ENCODE measurements at places on chromosomes 6 and 20. TPM values are rescaled to one million over a fixed set of nuclear protein-coding genes. Genes with fewer than 3 reads are reported as not detected.

The TREML1 gene
- not detected for total RNA-seq

The NCR2 gene
- total RNA-seq, result not detected

DNA sequence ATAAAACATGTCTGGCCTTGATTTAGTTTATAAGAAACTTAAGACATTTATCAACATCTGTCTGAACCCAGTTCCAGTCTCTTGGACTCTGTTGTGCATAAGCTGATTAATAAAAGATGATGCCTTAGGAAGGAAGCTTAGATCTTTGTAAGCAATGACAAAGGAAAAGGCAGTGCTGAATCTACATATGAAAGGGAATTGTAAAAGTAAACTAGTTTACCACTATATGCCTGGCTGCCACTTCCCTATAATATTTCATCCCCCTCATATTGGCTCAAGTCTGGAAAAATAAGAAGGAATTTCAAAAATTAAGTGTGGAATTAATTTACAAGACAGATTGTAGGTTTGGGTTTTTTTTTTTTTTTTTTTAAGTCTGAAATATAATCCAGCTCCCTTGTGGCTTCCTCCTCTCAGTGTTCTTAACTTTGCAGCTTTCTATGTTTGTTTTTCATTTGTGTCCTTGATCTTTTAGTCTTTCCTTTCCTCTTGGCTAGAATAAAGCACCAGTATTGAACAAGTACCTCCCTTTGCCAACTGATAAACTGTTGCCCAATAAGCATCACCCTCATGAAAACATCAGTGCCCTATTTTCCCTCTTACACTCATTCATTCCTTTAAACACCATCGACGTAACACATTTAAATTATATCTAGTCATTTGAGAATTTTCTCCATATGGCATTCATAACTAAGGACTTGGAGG lies 146.7 kb upstream of the TBX18 start:
- H3K27ac ChIP-seq, result no peak overlapping the region
- no peak overlapping the region for H3K4me3 ChIP-seq
- no peaks in the 10 kb centered on the region for H3K27me3 ChIP-seq
- no peak for DNase-seq
- no peaks in the 10 kb centered on the region for H3K36me3 ChIP-seq

DNA sequence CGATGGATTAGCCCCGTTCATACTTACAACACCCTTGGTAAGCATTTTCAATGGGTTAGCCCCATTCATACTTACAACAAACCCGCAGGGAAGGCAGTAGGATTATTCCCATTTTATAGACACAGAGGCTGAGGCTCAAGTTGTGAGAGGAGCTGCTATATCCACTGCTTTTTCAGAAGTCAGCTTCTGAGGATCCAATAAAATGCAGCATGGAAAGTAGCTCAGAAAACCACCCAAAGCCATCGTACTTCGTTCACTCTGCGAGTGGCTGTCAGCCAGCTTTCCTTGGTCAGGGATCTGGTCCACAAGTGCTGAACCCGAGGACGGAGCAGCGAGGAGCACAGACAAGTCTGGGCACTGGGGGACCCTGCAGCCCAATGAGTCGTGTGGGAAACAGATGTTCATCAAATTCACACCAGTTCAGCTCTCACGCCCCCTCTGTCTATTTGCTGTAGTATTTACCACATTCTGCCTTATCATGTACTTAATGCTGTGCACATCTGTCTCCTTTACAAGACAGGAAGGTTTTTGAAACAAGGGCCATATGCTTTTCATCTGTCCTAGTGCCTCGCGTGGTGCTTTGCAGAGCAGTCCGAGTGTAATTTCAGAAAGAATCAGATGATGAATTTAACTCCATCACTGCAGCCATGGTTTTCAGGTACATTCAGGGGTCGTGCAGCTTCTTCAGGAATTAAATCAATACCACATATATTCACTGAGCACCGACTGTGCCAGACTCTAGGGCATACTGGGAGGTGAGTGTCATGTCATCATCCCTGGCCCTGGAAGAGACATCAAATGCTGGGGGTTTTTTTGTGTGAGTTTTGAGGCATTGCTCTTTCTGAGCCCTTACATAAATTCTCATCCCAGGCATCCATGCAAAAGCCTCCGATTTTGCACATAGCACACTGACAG lies 256.9 kb downstream of the CDH26 start:
- H3K4me1 ChIP-seq, result peaks cover 4% of the 10 kb centered on the region
- H3K27me3 ChIP-seq, result peaks cover 3% of the 10 kb centered on the region
- no peak overlapping the region for H3K4me3 ChIP-seq
- no peaks in the 10 kb centered on the region for H3K36me3 ChIP-seq
- no peak overlapping the region for H3K27ac ChIP-seq

DNA sequence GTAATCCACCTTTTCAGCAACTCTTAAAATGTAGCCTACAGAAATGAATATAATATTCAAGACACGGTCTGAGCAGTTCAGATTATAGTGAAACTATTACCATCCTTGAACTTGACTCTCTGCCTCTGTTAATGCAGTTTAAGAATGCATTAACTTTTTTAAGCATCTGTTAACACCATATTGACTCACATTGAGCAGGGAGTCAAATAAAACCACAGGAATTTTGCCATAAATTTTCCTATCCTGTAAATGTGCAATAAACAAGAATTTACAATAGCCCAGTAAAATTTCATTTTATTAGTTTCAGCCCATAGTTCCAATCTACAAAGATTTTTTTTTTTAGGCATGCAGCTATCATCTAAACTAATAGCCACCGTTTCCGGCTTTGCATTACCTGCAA lies 239.2 kb upstream of the DEFB112 start:
- H3K36me3 ChIP-seq, result no peaks in the 10 kb centered on the region
- H3K27me3 ChIP-seq, result no peaks in the 10 kb centered on the region
- no peaks in the 10 kb centered on the region for H3K4me1 ChIP-seq
- no peak for DNase-seq
- H3K4me3 ChIP-seq, result no peak overlapping the region

GRCh38 chr6:135983718-135984343 lies 132.3 kb downstream of the PDE7B start:
- no peak overlapping the region for H3K27ac ChIP-seq
- no peak for DNase-seq
- no peak overlapping the region for H3K4me3 ChIP-seq
- H3K36me3 ChIP-seq, result no peaks in the 10 kb centered on the region
- H3K4me1 ChIP-seq, result no peaks in the 10 kb centered on the region

The DAAM2 gene
- not detected for total RNA-seq

- H3K4me3 ChIP-seq, result no peak overlapping the region
- no peak for DNase-seq
- peaks cover 4% of the 10 kb centered on the region for H3K36me3 ChIP-seq
- peaks cover 10% of the 10 kb centered on the region for H3K4me1 ChIP-seq
- H3K27ac ChIP-seq, result no peak overlapping the region
- no peaks in the 10 kb centered on the region for H3K27me3 ChIP-seq
Measured at GRCh38 chr20:10415013-10415650, 18.9 kb downstream of the MKKS start.

DNA sequence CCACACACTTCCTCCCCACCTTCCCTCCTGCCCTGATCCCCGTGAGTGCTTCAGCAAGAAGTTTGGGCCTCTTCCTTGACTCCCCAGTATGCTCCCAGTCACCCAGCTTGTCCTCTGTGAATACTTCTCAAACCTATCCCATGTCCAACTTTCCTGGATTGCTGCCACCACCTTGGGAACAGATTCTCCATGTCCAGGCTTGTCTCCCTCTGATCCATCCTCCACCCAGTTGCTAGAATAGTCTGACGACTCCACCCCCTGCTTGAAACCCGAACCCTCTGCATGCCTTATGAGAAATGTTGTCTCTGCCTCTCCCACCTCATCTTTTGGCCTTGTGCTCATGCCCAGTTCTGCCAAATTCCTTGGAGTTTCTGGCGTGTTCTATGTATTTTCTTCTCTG lies 108.0 kb downstream of the PPP1R14C start:
- H3K4me1 ChIP-seq, result no peaks in the 10 kb centered on the region
- DNase-seq, result no peak
- no peaks in the 10 kb centered on the region for H3K36me3 ChIP-seq
- H3K27me3 ChIP-seq, result peaks cover 9% of the 10 kb centered on the region
- H3K4me3 ChIP-seq, result no peak overlapping the region

DNA sequence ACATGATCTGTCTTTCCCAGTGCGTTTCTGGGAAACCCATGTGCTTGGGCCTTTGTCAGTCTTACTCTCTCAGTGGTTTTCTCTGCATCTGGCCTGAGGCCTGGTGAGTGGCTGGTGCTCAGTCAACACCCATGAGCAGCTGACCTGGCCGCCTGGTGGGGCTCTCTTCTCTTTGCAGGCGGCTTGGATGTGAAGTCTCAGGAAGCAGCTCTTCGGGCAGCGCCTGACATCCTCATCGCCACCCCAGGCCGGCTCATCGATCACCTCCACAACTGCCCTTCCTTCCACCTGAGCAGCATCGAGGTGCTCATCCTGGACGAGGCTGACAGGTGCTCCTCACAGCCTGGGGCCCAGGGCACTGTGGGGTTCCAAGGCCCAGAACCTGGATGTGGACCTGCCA lies 10.8 kb downstream of the DDX27 start:
- H3K4me1 ChIP-seq, result peaks cover 8% of the 10 kb centered on the region
- no peak overlapping the region for H3K27ac ChIP-seq
- H3K4me3 ChIP-seq, result no peak overlapping the region
- peaks cover 7% of the 10 kb centered on the region for H3K36me3 ChIP-seq
- no peaks in the 10 kb centered on the region for H3K27me3 ChIP-seq
- no peak for DNase-seq

GRCh38 chr6:160435935-160436334 lies 87.8 kb downstream of the SLC22A3 start:
- H3K4me3 ChIP-seq, result peak overlapping the region; percentile 2
- no peak overlapping the region for H3K27ac ChIP-seq
- H3K4me1 ChIP-seq, result peaks cover 5% of the 10 kb centered on the region
- no peak for DNase-seq
- peaks cover 26% of the 10 kb centered on the region for H3K27me3 ChIP-seq

DNA sequence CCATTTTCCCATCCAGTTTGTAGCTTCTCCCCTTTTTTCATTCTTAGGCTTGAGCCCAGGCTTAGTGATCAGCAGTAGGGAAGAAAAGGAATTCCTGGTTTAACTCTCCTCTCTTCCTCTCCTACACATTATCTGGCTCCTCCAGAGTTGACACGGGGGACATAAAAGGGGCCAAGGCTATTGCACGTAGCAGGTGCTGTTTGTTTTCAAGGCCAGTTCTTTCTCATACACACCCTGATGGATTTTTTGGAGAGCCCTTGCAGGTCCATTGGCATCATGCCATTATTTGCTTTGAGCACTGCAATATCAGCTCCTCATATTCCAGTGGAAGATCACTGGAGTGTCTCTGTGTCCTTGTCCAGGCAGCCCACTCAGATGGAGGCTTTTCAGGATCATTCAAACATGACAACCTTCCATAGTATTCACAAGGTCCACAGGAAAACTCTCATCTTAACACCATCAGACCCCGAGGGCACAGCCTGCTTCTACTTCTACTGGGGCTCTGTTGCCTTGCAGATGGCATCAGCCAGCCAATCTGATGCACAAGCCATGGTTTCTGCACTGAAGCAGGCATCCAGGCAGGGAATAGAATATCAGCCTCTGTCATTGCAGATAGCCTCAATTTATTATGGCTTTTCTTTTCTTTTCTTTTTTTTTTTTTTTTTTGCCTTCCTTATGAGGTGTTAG lies 18.8 kb downstream of the PLCB4 start:
- no peaks in the 10 kb centered on the region for H3K27me3 ChIP-seq
- H3K36me3 ChIP-seq, result no peaks in the 10 kb centered on the region
- H3K4me3 ChIP-seq, result no peak overlapping the region
- DNase-seq, result no peak

The KCNG1 gene
- total RNA-seq, result 2.3 TPM

The ENPP4 gene
- 12.3 TPM for total RNA-seq

The AVP gene
- total RNA-seq, result not detected

The HUS1B gene
- total RNA-seq, result 1.6 TPM

DNA sequence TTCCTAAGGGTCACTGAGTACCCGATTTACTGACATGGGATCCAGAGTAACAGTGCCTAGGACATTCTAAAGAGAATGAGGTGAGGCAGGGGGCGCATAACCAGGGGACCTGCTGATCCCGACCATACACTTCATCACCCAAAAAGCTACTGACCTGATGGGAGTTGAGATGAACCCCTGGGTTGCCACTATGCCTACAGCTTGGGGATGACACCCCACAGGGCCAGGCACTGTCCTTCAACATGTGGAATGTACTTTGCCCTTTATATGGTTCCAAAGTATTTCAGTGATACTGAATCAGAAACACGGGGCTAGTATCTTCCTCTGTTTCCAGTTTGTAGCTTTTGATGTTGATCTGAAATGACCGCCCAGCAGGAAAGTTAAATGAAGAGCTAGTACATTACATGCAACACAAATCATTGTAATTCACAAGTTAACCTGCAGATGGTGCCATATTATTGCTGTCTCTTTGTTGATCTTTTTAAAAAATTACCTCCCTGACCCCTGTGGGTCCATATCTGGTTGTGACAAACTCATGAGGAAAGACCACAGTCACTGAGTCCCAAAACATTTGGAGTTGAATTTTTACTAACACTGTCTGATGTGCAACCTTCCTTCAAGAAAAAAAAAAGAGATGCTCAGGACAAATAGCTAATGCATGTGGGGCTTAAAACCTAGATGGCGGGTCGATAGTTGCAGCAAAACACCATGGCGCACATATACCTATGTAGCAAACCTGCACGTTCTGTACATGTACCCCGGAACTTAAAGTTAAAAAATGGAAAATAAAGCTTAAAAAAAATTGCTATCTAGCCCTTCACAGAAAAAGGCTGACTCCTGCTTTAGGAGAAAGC lies 42.7 kb upstream of the GCNT2 start:
- no peaks in the 10 kb centered on the region for H3K36me3 ChIP-seq
- no peak overlapping the region for H3K27ac ChIP-seq
- peaks cover 2% of the 10 kb centered on the region for H3K27me3 ChIP-seq

DNA sequence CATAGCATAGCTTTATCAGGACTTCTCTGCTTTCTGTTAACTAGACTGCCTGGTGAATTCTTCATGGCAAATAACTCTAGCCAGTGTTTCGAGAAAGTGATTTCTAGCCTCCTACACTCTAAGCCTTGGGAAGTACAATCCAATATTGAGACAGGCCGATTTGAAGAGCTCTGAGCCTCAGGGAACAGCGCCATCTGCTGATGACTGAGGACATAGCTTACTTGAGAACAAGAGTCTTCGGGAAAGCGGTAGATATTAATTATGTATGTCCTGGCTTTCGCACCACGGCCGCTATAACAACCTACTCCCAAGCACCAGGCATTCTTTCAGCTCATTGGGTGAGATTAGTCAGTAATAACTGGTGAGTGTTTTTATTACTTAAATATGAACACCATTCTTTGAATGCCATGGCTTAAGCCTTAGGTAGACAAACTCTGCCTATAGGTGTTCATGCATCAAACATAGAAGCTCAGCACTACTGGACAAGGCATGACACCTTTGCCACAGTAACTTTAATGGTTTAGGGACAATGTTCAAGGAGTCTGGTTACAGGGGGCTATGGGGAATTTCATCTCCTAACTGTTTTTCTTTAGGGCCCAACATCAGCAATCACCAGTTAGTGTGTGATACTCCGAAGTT lies 518.6 kb downstream of the BMP2 start:
- H3K4me3 ChIP-seq, result no peak overlapping the region
- H3K27me3 ChIP-seq, result peaks cover 2% of the 10 kb centered on the region
- DNase-seq, result no peak
- H3K27ac ChIP-seq, result no peak overlapping the region

GRCh38 chr6:157443066-157443800 lies 62.2 kb downstream of the ZDHHC14 start:
- H3K36me3 ChIP-seq, result no peaks in the 10 kb centered on the region
- H3K4me1 ChIP-seq, result no peaks in the 10 kb centered on the region

The TMC2 gene
- not detected for total RNA-seq

All from naive thymus-derived CD8-positive, alpha-beta T cell (primary cell).